ENCODE measurements at places on chromosomes 16 and 17.

DNA sequence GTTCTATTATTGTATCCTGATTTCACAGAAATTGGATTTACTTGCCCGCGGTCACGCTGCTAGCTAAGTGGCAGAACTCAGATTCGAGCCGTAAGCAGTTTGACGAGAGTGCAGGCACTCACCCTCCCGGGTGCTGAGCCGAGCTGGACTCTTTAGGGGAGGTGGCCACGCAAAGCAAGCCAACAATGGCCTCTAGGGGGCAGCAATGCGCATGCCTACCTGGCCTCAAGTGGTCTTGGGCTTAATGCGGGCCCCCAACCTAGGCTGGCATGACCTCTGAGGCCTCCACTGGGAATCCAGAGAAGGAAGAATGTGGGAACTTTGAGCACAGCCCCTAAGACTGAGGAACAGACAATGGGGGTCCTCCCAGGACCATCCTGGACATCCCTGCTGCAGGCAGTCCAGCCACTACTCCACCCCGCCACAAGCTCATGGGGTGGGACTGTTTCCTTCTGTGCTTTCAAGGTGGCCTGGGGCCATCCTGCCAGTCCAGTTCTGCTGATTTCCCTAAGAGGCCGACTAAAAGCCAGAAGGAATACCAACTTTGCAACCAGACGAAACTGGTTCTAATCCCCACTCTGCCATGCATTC lies 276.5 kb downstream of the XYLT1 start:
- DNase-seq, result peak; percentile 66

GRCh38 chr17:47649972-47650524 lies 329 bp downstream of the KPNB1 start:
- peak; percentile 71 for DNase-seq

GRCh38 chr16:85327731-85328675 lies 215.7 kb upstream of the CIBAR2 start:
- DNase-seq, result no peak

DNA sequence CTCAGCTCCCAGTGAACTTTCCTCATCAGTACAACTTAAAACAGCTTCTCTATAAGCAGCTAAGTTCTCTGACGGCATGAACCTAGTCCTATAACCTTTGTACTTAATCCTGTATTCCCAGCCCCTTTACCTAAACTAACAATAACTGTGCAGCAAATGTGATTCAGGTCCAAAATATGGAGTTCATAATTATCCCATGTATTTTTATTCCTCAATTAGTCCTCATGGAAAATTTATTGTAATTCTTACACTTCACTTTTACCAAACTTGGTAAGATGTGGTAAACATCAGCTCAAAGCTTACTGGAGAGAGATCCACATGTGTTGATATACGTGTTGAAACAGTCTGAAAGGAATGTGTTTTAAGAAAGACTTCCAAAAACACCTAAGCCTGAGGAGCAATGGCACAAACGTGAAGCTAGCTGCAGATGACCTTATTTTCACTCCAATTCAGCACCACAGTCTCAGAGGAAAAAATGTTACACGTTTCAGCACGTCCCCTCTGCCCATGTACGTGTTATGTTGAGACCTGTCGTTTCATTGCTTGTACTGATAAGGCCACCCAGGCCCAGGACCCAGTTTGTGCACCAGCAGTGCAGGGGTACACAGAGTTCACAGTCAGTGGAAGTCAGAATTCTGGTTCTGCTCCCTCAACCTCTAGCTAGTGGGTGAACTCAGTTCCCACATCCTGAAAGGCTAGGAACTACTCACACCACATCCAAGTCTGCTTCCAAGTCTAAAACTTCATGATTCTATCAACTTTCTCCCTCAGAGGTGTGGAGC lies 7.1 kb downstream of the USP31 start:
- no peak for DNase-seq

- DNase-seq, result no peak
These were observed 1.8 kb downstream of the ZNRF1 start for GRCh38 chr16:75000481-75001081.

- DNase-seq, result no peak
These were observed 29.8 kb upstream of the GNG13 start for GRCh38 chr16:830107-830870.

GRCh38 chr17:78318407-78318806 lies 41.5 kb downstream of the SOCS3 start:
- DNase-seq, result no peak

GRCh38 chr17:32298721-32299579 lies 33.3 kb downstream of the RHBDL3 start:
- no peak for DNase-seq

GRCh38 chr17:58702045-58702476 lies 9.7 kb downstream of the RAD51C start:
- DNase-seq, result peak; percentile 43

- peak; percentile 58 for DNase-seq
These were observed 662 bp downstream of the COTL1 start for GRCh38 chr16:84617041-84617790.

- no peak for DNase-seq
These were observed 14.8 kb downstream of the MYOCD start for GRCh38 chr17:12680407-12680897.

GRCh38 chr16:81401035-81401950 lies 43.3 kb upstream of the CMIP start:
- DNase-seq, result no peak

GRCh38 chr17:39653662-39654331 lies 11.4 kb upstream of the TCAP start:
- peak; percentile 94 for DNase-seq

DNA sequence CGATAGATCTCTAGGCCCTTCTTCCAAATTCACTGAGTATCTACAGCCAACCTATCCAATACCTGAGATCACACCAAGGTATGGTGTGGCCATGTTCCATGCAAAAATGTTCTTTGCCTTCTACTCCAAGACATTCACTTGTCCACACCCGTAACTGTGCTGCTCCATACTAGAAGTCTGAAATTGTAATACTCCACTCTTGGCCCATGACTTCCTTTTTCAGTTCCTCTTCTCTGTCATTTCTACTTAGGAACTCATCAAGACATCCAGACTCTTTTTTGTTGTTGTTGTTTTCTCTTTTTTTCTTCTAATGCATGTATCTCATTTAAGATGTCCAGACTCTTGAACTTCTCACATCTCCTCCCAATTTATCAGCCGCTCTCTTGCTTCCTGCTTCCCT lies 42.5 kb upstream of the KSR1 start:
- no peak for DNase-seq

DNA sequence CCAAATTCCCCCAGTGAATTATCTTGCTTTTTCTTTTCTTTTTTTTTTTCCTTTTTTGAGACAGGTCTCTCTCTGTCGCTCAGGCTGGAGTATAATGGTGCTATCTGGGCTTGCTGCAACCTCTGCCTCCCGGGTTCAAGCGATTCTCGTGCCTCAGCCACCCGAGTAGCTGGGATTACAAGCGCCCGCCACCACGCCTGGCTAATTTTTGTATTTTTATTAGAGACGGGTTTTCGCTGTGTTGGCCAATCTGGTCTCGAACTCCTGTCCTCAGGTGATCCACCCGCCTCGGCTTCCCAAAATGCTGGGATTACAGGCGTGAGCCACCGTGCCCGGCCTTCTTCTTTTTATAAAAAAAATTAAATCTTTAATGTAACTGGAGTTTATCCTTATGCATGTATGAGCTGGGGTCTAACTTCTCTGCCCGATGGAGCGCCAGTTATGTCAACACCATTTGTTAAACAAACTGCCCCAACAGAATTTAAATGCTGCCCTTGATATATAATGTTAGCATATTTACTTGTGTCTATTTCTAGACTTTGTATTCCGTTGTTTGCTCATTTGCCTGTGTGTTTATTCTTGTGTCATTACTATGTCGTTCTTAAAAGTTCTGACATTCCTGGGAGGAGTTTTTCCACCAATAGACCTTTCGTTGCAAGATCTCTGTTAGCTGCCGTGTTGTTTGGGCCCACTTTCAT lies 535 bp upstream of the AURKB start:
- DNase-seq, result no peak

- no peak for DNase-seq
These were observed 34.0 kb downstream of the CCDC57 start for GRCh38 chr17:82178499-82179261.

- no peak for DNase-seq
These were observed 236.7 kb downstream of the RBFOX3 start for GRCh38 chr17:79374087-79374689.

- DNase-seq, result no peak
These were observed 66.3 kb upstream of the MYOCD start for GRCh38 chr17:12599186-12599920.

GRCh38 chr16:54210452-54211125 lies 76.0 kb downstream of the IRX3 start:
- DNase-seq, result no peak

GRCh38 chr16:58265480-58266052 lies 29.3 kb downstream of the PRSS54 start:
- DNase-seq, result no peak

DNA sequence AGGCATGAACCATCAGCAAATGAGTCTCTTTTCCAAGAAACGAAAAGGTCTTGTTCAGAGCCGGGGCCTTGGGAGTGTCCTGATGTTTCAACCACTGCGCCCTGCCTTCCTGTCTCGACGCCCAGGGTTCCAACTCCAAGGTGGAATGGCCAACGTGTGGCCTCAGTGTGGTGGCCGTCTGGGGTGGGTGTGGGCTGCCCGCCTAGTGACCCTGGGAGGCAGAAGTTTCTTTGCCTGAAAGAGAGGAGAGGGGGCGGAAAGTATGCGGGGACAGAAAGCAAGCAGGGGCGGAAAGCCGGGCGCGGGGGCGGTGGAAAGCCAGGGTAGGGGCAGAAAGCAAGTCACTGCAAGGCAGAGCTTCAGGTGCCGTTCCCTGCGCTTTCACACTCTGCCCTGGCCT lies 4.1 kb downstream of the MSRB1 start:
- DNase-seq, result no peak

GRCh38 chr16:17747081-17747756 lies 276.5 kb upstream of the XYLT1 start:
- no peak for DNase-seq

- no peak for DNase-seq
These were observed 2.4 kb downstream of the SLC16A3 start for GRCh38 chr17:82231312-82231561.

DNA sequence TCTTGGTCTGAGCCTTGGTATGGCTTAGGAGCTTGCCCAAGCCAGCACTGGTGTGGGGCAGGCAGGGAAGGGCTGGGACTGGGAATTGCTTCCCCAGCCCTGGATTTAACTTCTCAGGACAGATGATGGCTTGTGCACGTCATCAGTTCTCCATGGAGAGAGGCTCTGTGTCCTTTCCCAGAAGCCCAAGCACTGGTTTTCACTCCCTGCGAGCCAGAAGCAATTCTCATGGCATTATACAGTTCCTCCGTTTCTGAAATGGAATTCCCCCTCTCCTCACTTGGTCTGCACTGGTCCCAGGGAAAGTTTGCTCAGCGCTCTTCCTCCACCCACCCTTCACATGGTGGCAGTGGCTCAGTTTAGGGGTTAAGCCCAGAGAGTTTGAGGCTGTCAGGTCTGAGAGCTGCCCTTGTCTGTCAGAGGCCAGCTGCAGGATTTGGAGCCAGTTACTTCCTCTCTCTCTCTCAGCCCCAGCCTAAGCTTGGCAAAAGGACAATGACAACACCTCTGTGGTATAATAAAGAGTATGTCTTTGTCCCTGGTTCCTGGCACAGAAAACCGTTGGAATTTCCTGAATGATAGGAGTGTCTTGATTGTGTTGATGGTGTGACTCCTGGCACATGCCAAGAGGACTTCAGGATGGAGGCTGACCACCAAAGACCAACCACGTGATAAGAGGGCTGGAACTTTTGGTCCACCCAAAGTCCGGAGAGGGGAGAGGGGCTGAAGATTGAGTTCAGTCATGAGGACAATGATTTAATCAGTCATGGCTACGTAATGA lies 219.6 kb upstream of the TNRC6C start:
- no peak for DNase-seq
